ENCODE measurements at places on chromosomes 2 and 18.

DNA sequence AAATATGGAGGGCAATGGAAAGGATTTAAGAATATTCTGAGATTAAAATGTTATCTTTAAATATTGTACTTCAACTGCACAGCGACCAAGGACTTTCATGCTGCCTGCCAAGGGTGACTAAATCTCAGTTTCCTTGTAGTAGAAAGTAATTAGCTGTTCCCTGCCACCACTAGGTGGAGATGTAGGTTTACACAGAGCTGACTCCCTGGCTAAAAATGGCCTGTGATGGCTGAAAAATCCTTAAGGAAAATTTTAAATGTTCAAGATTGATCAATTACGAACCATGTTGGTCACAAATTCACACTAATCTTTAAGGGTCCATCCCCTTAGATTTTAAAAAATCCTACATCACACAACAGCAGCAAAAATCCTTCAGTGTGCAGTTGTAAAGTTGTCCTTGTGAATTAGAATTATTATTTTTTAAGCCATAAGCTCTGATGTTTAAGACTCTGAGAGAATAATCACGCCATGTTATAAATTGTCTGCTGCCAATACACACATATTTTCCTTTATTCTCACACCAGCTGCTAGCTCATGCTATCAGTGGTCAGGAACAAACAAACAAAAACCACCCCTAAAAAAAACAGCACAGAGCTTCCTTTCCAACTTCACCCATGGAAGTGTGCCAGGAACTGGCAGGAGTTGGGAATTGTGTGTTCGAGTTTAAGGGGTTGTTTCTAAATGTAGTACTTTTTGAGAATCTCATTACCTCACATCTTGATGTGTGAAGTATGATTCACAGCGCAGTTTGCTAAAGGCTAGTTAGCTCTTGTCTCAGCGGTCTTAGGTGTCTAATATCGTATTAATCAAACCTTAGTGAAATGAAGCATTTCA lies 399.8 kb downstream of the TMEM182 start:
- no peak for DNase-seq

DNA sequence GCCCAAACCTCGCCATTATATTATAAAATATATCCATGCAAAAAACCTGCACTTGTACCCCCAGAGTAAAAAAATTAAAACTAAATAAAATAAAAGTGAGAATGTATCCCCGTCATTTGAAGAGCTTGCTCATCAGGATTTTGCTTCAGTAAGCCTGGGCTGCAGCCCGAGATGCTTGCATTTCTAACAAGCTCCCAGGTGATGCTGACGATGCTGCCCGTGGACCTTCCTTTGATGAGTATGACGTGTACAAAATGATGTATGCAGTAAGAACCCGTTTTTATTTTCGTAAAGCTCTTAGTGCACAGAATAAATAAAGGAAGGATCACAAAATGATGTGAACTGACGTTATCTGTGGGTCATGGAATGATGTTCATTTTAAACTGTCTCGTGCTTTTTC lies 63.5 kb downstream of the CRACDL start:
- no peak for DNase-seq

GRCh38 chr18:47389210-47389609 lies 137.8 kb upstream of the SKOR2 start:
- no peak for DNase-seq

GRCh38 chr2:205612636-205613035 lies 69.7 kb upstream of the NRP2 start:
- DNase-seq: peak; percentile 12

- no peak for DNase-seq
Measured at GRCh38 chr2:68828887-68829708, 42.1 kb downstream of the BMP10 start.

GRCh38 chr2:36367895-36368353 lies 12.3 kb downstream of the CRIM1 start:
- no peak for DNase-seq

DNA sequence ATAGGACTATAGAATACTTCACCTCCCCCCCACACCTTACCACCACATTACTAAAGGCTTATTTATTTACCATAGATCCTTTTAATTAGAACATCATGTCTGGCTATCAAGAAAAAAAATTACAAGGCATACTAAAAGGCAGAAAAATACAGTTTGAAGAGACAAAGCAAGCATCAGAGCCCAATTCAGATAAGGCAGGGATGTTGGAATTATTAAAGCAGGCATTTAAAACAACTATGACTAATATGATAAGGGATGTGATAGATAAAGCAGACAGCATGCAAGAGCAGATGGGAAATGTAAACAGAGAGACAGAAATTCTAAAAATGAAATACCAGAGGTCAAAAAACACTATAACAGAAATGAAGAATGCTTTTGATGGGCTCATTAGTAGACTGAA lies 55.4 kb upstream of the SMIM21 start:
- DNase-seq: no peak

DNA sequence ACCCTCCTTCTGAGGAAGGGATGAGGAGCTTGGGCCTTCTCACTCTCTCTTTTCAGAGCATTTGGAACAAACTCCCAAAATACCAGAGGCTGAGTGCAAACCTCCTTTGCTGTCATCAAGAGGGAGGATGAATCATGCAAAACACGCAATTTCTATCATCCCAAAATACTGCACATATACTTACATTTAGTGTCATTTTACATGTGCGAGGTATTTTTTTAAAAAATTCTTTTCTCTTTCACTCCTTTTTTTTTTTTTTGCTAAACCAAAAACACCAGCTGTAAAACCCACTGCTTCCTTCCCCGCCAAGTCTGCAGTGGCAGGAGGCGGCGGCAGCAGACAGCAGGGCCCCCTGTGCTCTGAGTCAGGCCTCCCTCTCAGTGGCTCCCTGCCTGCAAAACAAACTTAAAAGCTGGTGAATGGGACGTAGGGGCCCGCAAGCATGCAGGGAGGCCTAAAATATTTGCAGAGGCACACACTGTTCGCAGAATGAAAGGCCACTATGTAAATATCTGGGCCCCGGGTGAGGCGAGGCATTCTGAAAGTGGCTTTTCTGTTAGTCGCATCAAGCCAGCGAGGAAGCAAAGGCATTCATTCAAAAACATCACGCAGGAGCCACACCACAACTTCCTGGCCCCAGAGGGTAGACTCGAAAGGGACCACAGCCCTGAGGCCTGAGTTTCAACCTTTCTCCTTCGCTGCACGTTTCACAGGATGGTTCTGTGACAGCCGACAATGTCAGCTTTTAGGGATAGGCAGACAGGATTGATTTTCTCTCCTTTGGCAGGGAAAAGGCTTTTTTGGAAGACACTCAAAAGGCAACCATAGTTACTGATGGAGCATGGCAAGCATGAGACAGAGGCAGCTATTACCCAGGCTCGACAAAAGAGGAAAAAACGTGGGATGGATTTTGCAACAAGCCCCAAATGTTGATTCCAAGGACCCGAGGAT lies 73.4 kb downstream of the ACTR2 start:
- DNase-seq: peak; percentile 20

- DNase-seq: no peak
Measured at GRCh38 chr18:12842459-12843380, 41.3 kb downstream of the PTPN2 start.

GRCh38 chr2:239298116-239298804 lies 102.6 kb downstream of the HDAC4 start:
- DNase-seq: peak; percentile 41

GRCh38 chr2:212930556-212931260 lies 220.7 kb downstream of the IKZF2 start:
- no peak for DNase-seq

- no peak for DNase-seq
Measured at GRCh38 chr2:200352636-200353035, 46.1 kb downstream of the SPATS2L start.

GRCh38 chr18:32243358-32243757 lies 53.5 kb downstream of the MEP1B start:
- DNase-seq: no peak

DNA sequence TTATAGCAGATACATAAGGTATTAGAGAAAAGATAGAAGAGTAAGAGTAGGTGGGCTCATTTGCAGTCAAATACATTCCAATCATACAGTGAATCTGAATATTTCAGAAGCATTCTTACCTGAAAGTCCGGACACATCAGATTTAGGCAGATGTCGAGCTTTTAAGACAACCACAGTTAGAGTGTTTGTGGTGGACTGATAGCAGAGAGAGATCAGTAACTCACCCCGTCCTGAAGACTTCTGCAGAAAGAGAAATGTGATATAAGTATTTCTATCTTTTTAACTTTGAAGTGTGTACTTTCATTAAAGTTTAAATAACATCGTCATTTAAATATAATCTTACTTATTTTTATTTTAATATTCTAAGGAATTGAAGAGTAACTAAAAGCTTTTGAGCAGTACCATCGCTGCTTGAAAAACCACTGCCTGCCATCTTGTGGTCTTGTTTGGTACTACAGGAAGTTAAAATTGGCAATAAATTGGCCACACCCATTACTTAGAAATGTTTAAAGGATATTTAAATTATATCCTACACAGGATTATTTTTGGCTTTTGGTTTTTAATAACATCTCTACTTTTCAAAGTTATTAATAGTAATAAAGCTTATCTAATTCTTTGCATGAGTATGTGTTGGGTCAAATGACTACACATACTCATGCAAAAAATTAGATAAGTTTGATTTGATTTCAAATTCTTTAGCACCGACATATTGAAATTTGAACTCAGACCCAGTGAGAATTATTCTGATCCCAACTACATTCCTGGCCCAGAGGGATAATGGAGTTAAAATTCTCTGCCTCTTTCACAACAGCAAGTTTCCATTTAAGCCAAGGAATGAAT lies 5.5 kb downstream of the SYT4 start:
- DNase-seq: no peak

DNA sequence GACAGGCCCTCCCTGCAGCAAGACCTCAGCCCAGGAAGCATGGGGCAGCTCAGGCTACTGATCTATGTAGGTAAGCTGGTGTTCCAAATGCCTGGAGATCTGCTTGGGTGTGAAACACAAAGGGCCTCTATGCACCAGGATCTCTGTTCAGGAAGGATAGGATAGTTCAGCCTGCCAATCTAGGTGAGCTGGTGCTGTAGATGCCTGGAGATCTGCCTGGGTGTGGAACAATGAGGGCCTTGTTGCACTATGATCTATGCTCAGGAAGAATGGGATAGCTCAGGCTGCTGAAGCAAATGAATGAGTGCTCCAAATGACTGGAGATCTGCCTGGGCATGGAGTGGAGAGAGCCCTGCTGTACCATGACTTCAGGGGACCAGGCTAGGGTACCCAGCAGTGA lies 48.9 kb upstream of the MYL1 start:
- no peak for DNase-seq

DNA sequence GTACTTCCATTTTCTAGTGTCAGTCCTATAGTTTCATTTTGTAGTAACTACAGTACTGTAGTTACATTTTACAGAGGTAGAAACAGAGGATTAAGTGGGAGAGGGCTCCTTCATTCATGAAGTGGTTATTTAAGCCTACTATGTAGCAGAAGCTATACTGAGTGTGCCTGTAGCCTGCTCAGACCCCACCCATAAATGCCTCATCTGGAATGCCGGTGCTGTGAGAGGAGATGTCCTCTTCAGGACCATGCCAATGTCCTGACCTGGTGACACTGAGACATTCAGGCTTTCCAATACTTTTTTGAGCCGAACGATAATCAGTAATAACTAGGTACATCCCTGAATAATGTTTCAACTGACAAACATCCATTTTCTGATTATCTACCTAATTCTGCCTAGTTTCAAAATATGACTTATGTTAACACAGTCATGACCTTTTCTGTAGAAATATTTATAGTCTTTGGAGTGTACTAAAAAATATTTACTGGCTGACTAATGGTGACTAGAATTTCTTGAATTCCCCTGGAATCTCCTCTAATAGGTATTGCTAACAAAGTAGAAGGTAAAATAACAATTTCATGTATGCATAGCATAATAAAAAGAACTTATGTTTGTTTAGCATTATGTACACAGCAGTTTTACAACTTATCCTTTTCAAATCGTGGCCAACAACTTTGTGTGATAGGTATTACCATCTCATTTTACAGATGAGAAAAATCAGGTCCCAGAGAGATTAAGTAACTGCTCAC lies 10.2 kb upstream of the ARHGAP28 start:
- DNase-seq: no peak

DNA sequence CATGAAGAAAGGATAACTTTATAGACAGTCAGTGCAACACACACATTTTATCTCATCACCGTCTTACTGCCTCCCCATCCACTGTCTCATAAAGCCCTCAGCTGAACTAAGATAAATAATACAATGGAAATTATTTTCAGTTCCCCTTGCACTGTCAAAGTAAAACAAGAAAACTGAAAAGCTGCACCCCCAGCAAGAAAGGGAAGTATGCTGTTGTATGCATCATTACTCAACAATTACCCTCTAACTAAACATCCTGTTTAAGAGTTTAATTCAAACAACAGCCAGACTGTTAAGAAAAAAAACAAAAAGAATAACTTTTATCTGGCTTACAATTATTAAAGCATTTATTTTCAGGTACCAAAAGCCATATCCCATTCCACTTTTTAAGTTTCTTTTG lies 25.0 kb downstream of the MPPE1 start:
- DNase-seq: no peak

DNA sequence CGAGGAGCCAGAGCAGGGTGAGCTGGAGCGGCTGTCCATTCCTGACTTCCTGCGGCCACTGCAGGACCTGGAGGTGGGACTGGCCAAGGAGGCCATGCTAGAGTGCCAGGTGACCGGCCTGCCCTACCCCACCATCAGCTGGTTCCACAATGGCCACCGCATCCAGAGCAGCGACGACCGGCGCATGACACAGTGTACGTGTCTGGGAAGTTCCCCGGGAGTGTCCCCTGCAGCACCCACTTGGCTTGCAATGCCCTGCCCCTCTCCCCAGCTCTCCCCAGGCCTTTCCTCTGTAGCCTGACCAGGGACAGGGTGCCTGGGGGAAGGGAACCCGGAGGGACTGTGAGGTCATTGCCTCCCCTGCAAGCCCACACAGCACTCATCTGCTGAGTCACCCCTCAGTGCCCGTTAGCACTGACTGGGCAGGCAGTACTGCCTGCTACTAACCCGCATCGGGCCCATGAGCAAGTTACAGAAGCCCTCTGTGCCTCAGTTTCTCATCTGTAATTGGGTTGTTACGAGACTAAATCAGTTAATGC lies 29.4 kb upstream of the GMPPA start:
- DNase-seq: no peak

GRCh38 chr2:239264492-239264837 lies 136.4 kb downstream of the HDAC4 start:
- no peak for DNase-seq
